Hematopoietic multipotent progenitor cell treated with erythropoietin and hydrocortisone succinate and interleukin-3 and kit ligand, for 4 days (in vitro differentiated cells): ENCODE measurements at places on chromosomes 4 and X.

DNA sequence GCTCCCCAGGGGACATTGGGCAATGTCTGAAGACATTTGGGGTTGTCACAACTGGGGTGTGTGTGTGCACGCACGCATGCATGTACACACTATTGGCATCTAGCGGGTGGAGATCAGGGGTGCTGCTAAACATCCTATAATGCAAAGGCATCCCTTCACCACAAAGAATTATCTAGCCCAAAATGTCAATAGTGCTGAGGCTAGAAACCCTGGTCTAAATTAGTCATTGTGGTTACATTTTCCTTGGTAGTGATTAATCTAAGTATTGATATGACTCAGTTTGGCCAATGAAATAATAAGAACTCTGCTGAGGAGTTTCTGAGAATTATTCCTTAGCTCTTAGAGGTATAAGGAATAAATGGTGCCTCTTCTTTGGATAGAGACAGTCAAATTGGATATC is 200.2 kb downstream of the CLCN4 start:
- no peak for DNase-seq

- DNase-seq, result no peak
Measured at GRCh38 chr4:109947918-109948317, 35.2 kb downstream of the EGF start.

- DNase-seq, result no peak
Measured at GRCh38 chr4:158319880-158320279, 109.6 kb downstream of the TMEM144 start.

DNA sequence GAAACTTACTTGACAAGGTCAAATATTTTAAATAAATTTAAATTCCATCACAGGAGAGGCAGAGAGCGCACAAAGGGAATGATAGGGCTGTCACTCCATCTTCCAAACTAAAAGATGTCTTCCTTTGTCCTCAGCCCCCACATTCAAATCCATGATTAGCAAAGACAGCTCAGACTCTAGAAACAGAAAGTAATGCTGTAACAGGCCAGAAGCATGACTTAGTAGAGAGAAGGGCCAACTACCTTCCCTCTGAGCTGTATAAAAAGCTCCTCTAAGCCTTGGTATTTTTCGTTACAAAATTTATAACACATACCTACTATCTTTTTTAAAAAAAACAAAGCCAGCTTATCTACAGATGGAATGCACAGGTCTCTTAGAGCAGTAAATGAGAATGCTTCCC is 207.4 kb downstream of the MAPK10 start:
- DNase-seq, result no peak

DNA sequence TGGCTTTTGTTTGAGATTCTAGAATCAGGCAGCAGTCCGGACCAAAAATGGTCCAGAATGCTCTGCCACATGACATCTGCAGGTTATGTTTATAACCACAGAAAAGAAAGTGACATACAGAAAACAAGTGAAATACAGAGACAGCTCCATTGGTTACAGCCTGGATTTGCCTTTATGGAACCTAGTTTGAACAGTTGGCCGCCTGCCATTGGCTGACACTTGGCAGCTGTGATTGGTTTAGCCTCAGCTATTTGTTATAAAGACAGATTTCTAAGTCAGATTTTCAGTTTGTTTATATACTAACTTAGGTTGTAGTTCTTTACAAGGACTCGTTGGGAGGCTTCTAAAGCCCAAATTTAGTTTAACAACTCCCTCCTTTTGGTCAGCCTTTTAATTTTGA is 40.8 kb upstream of the IL9R start:
- no peak for DNase-seq

DNA sequence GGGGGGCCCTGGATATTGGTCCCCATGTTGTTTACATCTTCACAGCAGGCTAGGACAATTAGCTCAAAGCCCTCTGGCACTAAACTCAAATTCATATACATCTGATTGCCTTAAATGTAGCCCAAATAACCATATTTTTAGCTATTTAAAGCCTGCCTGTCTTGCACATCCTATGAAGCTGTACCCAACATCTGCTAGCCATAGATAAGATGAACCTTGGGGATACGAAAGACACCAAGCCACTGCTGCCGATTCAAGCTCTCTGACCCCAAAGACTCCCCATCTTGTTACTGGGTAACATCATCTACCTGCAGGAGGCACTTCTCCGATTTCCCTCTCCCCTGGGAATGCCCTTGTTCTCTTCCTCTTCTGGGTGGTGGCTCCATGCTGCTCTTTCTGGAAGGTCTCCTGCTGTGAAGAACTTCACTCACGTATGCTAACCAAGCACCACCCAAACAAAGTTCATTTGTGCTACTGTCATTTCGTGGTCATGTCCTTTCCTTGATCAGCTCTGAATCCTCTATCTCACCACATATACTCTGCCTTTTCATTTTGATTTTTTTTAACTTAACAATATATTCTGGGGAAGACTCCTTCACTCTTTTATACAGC is 107.7 kb upstream of the ATXN3L start:
- DNase-seq, result peak; percentile 76

- no peak for DNase-seq
Measured at GRCh38 chr4:165635951-165636350, 237.1 kb upstream of the TLL1 start.

GRCh38 chrX:119189115-119189514 is 47.0 kb upstream of the PGRMC1 start:
- no peak for DNase-seq

- DNase-seq, result peak; percentile 28
Measured at GRCh38 chrX:49071877-49072711, 1.7 kb downstream of the PRAF2 start.

- no peak for DNase-seq
Measured at GRCh38 chrX:114930227-114930626, 87.2 kb downstream of the IL13RA2 start.

GRCh38 chrX:65811558-65812228 is 144.2 kb downstream of the MSN start:
- peak; percentile 29 for DNase-seq

- DNase-seq, result no peak
Measured at GRCh38 chrX:99266255-99266654, 1143.8 kb downstream of the PCDH19 start.

DNA sequence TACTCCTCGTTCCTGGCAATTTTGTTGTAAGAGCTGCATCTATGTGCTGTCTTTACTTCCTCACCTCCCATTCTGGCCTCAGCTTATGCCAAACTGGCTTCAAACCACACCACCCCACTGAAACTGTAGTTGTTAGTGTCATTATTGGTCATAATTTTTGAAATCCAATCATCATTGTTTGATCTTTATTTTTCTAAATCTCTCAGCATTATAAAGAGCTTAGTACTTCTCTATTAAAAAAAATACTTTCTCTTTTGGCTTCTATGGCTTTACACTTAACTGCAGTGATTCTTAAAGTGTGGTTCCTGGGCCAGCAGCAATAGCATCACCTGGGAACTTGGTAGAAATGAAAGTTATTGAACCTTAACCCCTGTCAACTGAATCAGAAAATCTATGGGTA is 83.5 kb upstream of the GRPR start:
- DNase-seq, result no peak

DNA sequence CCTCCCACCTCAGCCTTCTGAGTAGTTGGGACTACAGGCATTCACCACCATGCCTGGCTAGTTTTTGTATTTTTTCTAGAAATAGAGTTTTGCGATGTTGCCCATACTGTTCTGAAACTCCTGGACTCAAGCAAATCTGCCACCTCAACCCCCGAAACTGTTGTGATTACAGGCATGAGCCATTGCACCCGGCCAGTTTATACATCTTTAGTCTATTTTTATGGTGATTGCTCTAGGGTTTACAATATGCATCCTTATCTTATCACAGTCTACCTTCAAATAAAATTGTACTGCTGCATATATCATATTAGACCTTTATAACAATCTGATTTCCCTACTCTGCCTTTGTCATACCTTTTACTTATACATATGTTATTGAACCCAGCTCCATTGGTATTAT is 56.9 kb downstream of the SOWAHB start:
- no peak for DNase-seq

DNA sequence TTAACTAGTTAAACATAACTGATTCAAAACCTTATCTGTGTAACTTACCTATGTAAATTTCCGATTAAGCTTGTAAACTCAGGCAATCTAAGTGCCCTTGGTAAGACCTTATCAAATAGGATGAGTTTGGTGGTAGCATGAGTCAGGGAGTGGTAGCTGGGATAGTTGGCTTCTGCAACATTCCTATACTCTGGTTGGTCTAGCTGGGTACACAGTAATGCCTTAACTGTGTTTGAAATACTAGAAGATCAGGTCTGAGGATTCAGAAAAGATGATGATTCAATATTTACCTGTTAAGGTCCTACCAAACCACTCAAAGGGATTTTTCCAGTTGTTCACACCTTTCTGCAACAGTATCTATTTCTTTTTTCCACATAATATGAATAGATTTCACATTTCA is 5.3 kb downstream of the YIPF7 start:
- DNase-seq, result no peak

GRCh38 chr4:52883707-52884669 is 21.9 kb downstream of the RASL11B start:
- peak; percentile 10 for DNase-seq

DNA sequence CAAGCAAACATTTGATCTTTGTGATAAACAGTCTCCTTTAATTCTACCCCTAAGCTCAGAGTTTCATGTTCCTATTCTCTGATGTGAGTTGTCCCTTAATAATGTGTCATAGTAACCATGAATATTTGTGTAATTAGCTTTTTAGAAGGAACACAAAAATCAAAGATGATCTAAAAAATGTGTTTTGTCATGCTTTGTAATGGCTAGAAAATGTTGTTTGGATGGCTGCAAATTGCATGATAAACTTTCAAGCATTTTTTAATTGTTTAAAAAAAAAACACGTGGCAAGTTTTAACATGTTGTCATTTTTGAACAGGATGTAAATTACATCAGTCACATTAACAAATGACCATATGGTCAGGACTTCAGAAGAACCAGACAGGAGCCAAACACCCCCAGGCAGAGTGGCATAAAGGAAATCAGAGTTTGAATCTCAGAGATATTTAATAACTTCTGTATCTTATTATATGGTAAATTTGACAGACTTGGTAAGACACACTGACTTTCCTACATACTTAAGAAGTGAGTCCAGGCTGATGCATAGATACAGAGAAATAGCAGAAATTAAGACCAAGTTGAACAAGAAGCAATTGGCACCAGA is 223.9 kb upstream of the VEGFC start:
- DNase-seq, result no peak

DNA sequence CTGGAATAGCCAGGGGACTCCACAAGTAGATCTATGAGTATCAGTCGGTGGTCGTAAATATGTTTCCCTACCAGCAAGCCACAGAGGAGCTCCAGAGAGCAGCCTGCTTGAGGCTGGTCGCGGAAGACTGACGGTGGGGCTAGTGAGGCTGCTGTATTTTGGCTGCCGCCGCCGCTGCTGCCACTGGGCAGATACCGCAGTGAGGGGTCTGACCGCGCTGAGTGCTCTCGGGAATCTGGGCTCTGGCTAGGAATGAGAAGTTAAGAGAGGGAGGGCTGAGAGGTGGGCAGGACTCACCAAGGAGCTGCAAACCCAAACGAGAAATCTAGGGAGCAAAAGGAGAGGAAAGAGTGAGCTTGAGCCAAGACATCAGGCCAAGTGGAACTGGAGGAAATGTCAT is at the start of gene EXOC1L:
EXOC1L (plus strand) TSS at position 157 of the 400 bp plus-strand sequence; CDS start at position 394, 237 bp downstream.
- peak; percentile 52 for DNase-seq

- DNase-seq, result no peak
Measured at GRCh38 chr4:79607979-79608378, 200.0 kb upstream of the GK2 start.

GRCh38 chrX:94936722-94937121 is 1262.7 kb downstream of the FAM133A start:
- no peak for DNase-seq

GRCh38 chr4:83022724-83023450 is 12.1 kb upstream of the COPS4 start:
- DNase-seq, result no peak

DNA sequence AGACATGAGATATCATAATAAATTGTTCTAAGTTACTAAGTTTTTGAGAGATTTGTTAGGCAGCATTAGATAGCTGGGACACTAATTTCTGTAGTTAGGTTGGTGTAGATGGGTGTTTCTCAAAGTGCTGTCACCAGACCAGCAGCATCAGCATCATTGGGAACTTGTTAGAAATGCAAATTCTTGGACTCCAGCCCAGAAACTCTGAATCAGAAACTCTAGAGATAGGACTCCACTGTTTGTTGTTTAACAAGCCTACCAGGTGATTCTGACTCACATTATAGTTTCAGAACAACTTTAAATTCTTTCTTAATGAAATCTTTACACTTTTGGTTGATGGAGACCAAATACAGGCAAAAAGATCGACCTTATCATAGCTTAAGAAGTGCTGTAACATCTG is 173.7 kb downstream of the PABPC4L start:
- DNase-seq, result no peak

DNA sequence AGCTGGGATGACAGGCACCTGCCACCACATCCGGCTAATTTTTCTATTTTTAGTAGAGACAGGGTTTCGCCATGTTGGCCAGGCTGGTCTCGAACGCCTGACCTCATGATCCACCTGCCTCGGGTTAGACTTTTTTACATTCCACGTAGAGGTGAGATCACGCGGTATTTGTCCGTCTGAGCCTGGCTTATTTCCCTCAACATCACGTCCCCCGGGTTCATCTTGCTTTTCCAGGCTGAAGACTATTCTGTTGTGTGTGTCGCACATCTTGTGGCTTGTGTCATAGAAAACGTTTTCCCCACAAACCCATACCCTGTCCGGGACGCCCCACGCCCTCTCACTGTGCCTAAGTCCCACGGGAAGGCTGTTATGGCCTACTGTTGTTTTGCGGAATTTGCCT is 185.3 kb downstream of the CRLF2 start:
- no peak for DNase-seq

GRCh38 chr4:15370296-15370695 is 57.5 kb upstream of the C1QTNF7 start:
- DNase-seq, result no peak

- no peak for DNase-seq
Measured at GRCh38 chr4:188691811-188692210, 552.6 kb downstream of the TRIML1 start.

DNA sequence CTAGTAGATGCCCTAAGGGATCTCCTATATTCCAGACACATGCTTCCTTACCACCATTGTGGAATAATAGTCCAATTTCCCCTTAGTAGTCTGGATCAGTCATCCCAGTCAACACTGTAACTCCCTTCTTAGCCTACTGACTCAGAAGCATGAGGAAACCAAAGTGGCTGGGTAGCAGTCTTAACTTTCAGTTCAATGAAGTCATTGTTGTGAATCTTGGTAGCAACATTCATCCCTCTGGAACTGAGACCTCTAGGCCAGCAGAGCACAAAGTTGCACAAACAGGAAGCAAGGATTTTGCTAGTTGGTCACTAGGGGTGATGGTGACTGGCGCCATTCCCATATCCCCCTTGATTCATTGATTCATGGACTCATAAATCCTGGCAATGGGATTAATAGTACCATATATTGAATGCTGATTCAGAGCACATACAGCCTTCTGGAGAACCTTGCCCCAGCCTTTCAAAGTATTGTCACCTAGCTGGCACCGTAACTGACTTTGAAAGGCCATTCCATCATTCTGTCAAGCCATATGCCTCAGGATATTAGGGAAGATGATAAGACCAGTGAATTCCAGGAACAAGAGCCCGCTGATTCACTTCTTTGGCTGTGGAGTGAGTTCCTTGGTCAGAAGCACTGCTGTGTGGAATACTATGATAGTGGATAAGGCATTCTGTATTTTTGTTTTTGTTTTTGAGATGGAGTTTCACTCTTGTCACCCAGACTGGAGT is 19.7 kb upstream of the GPAT3 start:
- no peak for DNase-seq

- peak; percentile 72 for DNase-seq
Measured at GRCh38 chrX:107721318-107721717, 54.3 kb downstream of the TSC22D3 start.

- DNase-seq, result no peak
Measured at GRCh38 chr4:91032725-91033445, 905.7 kb downstream of the CCSER1 start.

GRCh38 chr4:101596781-101597552 is 193.6 kb upstream of the BANK1 start:
- DNase-seq, result peak; percentile 29
